ENCODE measurements at places on chromosomes 2 and 18.
A peak's percentile ranks its signal among the peaks of the same experiment; 100 is the strongest.

- DNase-seq, result no peak
Observed at GRCh38 chr2:38744399-38744780, 6.8 kb downstream of the SRSF7 start.

GRCh38 chr2:54330162-54330925 lies 74.3 kb upstream of the TSPYL6 start:
- DNase-seq, result peak; percentile 79

GRCh38 chr2:28895189-28895893 lies 874 bp downstream of the WDR43 start:
- no peak for DNase-seq

DNA sequence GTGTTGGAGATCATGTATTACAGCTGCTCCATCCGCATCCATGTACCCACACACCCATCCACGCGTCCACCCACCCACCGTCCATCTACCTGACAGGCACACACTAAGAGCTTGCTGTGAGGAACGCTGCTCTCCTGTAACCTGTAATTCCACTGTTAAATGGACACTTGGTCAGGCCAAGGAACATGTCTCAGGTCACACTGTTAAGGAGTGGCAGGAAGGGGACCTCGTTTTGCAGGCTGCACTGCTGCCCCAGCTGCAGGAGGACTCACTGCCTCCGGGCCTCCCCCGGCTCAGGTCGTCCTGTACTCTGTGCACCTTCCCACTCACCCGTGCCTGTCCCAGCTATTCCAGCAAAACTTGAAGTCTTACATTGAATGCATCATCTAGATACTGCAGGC lies 170.5 kb downstream of the EIPR1 start:
- DNase-seq, result no peak

- DNase-seq, result no peak
Observed at GRCh38 chr2:57376985-57377384, 669.6 kb upstream of the VRK2 start.

DNA sequence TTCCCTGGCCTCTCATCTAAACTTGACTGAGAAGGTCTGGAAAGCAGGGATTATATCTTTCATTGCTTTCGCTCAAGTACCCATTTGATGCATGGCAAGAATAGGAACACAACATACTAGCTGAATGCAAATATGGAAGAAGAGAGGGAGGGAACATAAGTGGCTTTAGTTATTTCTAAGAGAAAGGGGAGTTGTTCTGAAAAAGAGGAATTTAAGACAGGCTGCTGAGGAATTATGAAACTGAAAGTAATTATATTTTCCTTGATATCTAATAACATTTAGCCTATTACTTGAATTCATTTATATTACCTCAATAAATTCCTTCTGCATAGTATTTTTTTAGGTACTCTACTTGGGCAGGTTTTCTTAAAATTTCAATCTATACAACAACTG lies 105.8 kb upstream of the TTN start:
- no peak for DNase-seq

- no peak for DNase-seq
Observed at GRCh38 chr2:95121093-95121406, 558 bp downstream of the MRPS5 start.

- DNase-seq, result no peak
Observed at GRCh38 chr2:85743304-85743978, 10.3 kb upstream of the ATOH8 start.

- no peak for DNase-seq
Observed at GRCh38 chr2:20496076-20496872, 49.4 kb downstream of the RHOB start.

GRCh38 chr18:12842459-12843380 lies 41.3 kb downstream of the PTPN2 start:
- no peak for DNase-seq

- DNase-seq, result no peak
Observed at GRCh38 chr2:26723991-26724750, 31.6 kb downstream of the KCNK3 start.

- no peak for DNase-seq
Observed at GRCh38 chr2:236981701-236982485, 103.8 kb upstream of the COPS8 start.

DNA sequence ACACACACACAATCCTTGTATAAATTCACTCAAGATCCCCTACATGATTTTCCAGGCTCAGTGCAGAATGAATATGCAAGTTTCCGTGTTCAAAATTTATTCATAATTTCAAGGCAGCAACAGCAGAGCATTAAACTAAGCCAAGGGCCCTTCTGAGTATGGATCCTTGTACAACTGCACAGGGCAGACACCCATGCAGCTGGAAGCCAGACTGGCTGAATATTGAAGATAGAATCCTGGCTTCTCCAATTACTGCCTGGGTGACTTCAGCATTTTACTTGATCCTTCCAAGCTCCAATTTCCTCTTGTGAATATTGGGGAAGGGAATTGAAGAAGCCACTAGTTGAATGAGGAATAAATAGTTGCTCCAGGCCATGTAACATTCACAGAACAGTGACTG lies 267.9 kb upstream of the REG3G start:
- DNase-seq, result no peak

DNA sequence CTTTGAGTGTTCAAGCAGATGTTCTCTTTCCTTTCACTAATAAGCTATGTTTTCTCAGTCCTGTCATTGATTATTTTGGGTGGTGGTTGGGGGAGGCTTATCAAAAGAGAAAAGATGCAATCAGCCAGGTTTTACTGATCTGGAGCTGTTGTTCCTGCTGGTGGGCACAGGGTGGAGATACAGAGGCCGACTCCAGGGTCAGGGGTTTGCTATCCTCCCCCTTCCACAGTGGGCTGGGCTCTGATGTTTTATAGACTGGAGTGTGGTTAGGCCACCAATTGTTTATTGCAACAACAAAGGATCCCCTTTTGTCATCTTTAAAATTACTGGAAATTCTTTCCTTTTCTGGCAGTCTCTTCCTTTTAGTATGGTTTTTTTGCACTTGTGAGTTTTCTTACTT lies 120.5 kb downstream of the TANC1 start:
- no peak for DNase-seq

- DNase-seq, result no peak
Observed at GRCh38 chr2:112869258-112869842, 32.8 kb upstream of the IL1B start.

DNA sequence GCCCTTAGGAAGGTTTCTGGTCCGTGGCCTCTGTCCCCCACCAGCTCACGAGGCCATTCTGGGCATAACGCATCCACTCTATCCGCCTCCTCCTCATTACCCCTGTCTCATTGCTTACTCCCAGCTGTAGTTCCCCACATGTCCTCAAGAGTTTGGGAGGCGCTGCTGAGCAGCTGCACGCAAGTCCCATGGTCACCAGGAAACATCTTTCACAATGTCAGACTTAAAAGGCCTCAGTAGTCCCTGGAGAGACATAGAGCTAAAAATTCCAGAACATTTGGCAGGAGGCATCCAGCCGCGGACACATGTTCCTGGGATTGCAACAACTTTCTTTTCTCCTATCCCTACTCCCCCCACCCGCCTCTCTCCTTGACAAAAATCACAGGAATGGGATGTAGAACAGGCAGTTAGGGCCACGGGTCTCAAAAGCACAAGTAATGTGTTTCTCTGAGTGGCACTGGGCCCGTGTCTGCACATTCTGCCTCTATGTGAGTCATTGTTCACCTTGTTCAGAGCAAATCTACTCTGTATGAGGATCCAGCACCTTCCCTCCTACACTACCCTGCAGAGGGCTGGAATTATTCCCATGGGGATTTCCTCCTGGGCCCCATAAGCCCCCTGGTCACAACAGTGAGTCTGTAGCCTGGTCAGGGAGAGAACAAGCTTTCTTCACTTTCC lies 8.1 kb downstream of the LBH start:
- peak; percentile 55 for DNase-seq

- DNase-seq, result no peak
Observed at GRCh38 chr2:36653967-36654694, 42.4 kb upstream of the VIT start.

All from naive B cell (primary cell).